Muscle of back (tissue), 13 donors: ENCODE measurements at places on chromosomes 12 and 14.

DNA sequence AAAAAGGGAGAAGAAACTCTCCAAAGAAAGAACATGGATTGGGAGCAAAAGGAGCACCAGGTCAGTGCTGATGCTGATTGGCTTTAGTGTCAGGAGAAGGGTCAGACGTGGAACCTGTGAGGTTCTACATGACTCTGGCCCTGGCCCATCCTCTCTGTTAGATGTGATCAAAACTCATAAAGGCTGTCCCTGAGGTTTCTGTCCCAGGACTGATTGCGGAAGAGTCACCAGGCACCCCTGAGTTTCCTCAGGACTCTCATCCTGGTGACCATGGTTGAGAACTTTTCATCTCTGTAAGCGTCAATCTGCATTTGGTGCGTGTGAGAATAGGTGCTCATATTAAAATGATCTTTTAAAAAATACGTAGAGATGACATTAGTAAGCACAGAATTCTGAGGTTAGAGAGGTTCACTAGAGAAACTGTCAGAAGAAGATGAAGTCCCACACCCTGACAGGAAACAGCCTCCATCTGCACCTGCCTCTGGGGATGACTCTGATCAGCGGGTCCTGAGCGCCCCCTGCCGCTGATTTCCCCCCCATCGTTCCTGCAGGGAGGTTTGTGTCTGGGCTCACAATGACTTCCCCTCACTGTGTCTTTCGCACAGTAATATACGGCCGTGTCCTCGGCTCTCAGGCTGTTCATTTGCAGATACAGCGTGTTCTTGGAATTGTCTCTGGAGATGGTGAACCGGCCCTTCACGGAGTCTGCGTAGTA lies 741.8 kb downstream of the TMEM121 start:
- no peak for DNase-seq

GRCh38 chr12:112705037-112705632 lies 86.4 kb upstream of the RPH3A start:
- DNase-seq = no peak

DNA sequence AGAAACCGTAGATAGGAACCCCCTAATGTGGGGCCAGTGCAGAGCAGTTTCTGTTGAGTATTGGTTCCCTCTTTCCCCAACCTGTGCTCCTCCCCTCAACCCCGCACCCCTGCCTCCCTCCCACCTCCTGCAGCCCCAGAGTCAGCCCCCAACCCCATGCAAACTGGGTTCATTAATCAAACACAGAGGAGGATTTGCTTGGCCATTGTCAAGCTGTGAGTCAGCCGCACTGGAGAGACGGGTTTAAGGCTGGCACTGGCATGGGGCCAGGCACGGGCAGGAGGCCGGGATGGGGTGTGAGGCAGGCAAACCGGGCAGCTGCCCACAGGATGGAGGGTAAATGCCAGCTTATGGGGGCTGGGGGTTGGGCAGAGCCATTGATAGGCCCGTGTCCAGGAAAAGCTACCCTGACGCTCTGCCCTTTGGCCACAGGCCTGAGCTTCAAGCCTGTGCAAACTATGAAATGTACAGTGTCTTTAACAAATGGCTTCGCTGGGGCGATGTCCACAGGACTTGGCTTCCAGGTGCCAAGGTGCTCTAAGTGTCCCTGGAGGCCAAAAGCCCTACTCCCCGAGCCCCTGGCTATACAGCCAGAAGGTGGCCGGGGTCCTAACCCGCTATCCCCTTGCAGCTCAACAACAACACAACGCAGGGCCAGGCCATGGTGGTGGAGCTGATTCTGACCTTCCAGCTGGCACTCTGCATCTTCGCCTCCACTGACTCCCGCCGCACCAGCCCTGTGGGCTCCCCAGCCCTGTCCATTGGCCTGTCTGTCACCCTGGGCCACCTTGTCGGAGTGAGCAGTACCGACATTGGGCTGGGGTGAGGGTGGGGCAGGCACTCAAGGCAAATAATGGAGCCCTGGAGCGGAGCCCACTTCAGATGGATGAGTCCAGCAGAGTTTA lies 1.4 kb downstream of the AQP5 start:
- peak; percentile 14 for DNase-seq

DNA sequence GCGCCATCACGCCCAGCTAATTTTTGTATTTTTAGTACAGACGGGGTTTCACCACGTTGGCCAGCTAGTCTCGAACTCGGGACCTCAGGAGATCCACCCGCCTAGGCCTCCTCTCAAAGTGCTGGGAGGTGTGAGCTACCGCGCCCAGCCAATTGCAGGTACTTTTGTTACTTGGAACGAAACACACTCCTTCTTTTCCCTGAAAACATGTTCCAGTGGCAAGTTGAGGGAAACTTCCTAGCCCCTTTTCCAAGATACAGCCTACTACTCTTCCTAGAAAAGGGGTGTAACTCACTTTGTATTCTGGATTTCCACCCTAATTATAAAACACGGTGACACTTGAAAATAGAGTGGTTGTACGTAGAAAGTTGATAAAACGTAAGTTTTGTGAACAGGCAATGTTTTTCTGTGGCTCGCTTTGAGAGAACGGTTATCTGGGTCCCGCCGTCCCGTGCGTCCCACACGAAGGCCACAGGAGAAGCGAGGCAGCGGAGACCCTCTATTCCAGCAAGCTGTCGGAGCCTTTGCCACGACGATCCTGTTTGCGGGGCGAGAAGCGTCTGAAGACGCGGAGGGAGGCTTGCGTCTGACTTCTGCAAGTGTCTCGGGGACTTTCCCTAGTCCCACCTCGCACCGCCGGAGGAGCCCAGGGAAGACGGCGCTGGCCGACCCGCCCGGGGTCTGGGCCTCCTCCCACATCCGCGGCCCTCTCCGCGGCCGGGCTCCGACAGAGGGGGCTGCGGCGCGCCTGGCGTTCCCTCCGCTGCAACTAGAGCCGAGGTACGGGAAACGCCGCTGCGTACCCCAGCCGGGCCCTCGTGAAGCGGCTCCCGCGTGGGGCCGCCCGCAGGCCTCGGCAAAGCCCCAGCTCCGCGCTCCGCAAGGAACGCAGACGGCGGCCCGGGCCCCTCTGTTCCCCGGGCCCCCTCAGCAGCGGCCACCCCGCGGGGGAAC lies 745 bp downstream of the CDCA4 start:
- DNase-seq = no peak

DNA sequence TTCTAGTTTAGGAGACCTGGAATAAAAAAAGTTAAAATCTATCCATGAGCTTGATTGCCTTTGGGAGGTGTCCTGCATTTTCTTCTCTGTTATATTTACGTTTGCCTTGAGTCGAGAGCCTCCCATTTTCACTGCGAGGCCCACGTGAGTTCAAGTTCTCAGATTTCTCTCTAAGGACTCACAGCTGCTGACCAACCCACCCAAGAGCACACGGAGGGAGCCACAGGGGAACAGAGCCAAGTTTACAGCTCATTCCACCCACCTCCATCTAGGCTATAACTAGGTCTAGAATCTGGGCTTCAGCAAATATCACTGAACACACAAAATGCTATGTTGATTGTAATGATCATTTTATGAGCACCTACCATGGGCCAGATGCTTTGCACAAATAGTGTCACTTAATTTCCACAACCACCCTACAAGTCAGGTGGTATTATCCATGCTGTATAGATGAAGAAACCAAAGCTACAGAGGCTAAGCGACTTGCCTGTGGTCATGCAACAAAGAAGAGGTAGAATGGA lies 16.7 kb downstream of the ALDH1L2 start:
- peak; percentile 7 for DNase-seq

DNA sequence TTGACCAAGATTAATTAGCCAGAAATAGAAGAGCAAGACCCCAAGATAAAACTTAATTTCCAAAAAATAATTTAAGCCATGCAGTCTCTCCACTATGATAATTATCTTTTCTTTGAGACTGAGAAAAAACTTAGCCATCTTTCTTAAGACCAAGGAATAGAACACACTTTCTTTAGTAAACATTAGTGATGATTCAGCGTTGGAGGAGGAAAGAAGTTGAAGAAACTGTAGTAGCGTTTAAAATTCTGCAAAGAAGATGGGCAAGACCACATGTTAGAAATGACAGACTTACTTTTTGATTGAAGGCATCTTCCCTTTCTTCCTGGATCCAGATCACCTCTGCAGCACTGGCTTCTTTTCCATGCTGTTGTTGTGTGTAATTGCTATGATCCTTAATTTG lies 124.8 kb upstream of the RASSF8 start:
- DNase-seq = no peak

- no peak for DNase-seq
Observed at GRCh38 chr12:71158361-71158882, 623 bp upstream of the TSPAN8 start.

GRCh38 chr14:55245657-55246268 lies 25.5 kb upstream of the FBXO34 start:
- no peak for DNase-seq

DNA sequence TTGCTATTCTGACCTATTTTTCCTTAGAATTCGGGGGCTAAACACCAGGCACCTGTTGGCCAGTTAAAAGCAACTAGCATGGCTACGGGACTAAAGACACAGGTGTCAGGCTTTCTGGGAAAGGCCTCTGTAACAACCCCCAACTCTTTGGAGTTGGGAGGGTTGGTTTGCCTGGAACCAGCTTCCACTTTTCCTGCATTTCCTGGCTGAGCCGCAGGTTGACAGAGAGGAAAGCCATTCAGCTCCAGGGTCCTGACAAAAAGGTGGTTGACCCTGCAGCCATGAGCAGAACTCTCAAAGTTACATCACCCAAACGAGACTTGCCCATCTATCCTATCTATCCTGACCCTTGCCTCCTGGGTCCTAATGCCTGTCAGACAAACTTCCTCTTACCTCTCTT lies 375.4 kb upstream of the SFSWAP start:
- no peak for DNase-seq

GRCh38 chr12:1532375-1533165 lies 61.8 kb downstream of the FBXL14 start:
- no peak for DNase-seq

- DNase-seq = no peak
Observed at GRCh38 chr12:108930155-108930554, 50.3 kb downstream of the DAO start.

DNA sequence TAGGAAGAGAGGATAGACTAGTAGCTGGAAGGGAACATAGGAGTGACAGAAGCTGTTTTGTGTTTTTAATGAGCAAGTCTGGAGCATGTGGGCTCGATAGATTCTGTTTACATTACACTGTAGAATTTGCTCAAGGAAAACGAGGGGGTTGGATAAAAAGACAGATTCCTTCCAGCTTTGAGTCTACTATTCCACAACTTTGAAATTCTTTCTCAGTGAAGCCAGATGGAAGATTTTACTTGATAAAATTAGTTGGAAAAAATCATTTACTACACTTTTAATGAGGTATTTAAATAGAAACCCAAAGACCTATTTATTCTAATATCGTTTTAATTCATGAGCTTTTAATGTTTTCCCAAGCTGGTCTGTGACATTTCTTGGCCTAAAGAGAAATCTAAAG lies 19.5 kb upstream of the EPS8 start:
- DNase-seq = no peak

DNA sequence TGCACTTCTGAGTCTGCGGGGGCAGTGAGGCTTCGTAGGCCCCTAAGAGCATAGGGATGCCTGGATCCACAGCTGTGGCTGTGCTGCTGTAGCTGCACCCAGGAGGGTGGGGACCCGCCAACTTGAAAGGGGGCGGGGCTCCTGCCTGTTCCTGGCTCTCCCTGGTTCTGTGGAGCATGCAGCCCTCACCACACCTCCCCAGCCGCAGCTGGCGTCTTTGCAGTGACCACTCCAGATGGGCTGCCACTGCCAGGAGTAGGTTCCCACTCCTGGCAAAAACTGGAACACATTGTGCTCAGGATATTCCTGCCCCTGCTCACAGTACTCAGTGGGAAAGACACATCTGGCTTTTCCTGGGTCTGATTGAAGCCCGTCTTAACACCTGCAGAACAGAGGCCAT lies 35.8 kb downstream of the TIMELESS start:
- no peak for DNase-seq

GRCh38 chr14:68372368-68372767 lies 420.5 kb downstream of the ZFP36L1 start:
- DNase-seq = no peak

DNA sequence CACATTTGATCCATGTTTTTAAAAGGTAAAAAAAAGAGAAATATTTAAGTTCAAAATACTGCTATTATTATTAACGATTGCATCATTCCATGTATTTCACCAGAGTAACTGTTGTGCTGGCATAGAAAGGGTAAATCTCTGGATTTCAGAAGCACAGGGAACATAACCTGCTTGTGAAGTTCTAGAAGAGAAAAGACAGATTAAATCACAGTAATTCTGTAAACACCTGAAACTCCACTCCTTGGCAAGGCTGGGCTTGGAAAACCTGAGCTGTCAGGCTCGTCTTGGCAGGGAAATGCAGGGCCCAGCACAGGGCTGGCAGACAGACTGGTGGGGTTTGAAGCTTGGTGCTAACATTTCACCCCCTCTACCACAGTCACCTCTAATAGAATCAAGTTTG lies 35.1 kb downstream of the SVOP start:
- no peak for DNase-seq

DNA sequence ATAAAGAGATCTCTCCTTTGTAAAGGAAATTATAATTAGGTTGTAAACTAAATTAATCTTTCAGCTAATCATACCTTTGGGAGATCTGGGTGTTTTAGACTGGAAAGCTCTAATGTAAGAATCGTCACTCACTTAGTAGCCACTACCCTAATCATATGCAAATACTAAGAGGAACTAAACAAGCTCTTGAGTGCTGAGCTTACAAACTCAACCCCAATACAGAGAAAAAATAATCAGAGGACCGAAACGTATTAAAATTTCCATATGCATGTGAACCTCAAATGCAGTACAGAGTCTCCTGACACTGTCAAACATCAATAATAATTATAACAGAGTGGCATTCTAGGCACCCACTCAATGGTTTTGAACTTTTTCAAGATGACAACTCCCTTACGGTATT lies 235.3 kb upstream of the FOXN3 start:
- no peak for DNase-seq

DNA sequence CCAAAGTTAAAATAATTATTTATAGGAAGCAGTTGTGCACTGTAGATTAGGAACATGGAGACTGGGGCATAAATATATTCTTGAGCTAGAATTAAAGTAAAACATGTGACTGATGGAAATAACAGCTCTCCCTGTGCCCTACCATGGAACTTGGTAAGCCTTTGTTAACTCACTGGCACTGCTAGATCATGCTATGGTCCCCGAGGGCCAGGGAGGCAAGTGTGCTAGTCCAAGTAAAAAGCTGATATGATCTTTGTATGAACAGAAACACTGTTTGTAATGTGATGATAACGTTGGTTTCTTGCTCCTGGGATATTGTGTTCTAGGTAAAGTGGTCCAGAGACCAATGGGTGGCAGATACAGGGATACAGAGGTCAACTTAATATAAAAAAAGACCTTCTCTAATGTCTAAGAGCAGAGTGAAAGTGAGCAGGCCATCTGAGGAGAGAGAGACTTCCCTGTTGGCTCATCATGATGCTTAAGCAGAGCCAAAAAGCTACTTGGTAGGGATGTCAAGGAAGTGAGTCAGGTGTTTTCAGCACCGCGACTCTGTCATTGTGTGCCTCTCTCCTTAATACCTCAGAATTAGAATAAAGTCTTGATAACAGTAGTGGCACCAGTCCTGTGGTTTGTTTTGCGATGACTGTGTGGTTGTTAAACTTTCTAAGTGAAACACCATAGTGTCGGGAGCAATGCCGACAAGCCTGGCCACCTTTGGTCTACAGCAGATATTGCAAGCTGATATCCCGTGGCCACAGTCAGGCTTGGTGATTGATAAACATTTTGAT lies 27.6 kb downstream of the BICD1 start:
- DNase-seq = no peak

- no peak for DNase-seq
Observed at GRCh38 chr12:26239122-26239851, 43.9 kb downstream of the SSPN start.

- DNase-seq = no peak
Observed at GRCh38 chr12:3572560-3572959, 81.6 kb downstream of the PRMT8 start.
